ENCODE measurements at places on chromosomes 11 and 22.

GRCh38 chr22:46580940-46581537, 39.1 kb upstream of the GRAMD4 start:
- no peak for DNase-seq

DNA sequence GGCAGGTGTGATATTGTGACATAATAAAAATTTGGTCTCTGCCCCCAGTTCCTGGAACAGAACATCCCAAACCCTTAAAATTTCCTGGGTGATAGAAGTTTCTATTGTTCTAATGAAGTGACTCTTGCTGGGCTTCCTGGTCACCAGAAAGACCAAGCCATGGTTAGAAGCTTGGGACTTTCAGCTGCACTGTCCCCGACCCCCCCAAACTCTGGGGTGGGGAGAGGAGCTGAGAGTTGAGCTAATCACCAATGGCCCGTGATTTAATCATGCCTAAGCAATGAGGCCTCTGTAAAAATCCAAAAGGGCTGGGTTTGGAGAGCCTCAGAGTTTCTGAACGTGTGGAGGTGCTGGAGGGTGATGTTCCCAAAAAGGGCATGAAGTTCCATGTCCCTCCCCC, 54.8 kb upstream of the FTH1 start:
- no peak for DNase-seq

GRCh38 chr11:2129308-2129698, 9.9 kb downstream of the IGF2 start:
- DNase-seq = no peak

GRCh38 chr11:57885298-57886050, 123.9 kb downstream of the CTNND1 start:
- no peak for DNase-seq

GRCh38 chr11:94885133-94885532, 88.2 kb downstream of the CWC15 start:
- DNase-seq = no peak

- no peak for DNase-seq
These were observed 167.1 kb downstream of the ETS1 start for GRCh38 chr11:128420265-128420664.

GRCh38 chr11:63996512-63996911, 10.3 kb downstream of the OTUB1 start:
- no peak for DNase-seq

GRCh38 chr11:59380263-59381059, 21.8 kb downstream of the OR5AN1 start:
- DNase-seq = no peak

DNA sequence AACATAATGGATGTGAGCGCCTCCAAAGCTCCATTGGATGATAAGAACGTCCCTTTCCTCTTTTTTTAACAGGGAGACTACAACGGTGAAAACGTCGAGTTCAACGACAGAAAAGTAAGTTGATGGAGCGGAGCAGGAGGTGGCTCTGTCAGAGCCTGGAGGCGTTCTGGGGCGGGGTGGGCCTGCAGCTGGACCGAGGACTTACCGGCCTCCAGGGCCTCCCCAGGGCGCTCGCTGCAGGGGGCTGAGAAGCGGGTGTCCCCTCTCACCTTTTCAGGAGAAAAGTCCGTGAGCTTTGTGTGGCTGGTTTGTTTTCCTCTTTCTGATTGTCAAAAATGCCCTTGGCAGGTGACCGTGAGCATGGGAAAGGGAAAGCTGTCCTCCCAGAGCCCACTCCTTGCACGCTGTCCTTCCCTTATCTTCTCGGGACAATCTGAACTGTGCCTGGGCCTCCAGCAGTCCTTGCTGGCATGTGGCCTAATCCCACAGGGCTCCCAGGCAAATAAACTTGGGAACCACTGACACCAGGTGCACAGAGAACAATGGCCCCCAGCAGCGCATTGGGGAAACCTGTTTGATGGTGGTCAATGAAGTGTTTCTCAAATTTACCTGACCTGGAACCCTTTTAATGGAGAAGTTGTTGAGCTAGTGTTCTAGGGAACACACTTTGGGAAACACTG, 38.4 kb downstream of the ANO1 start:
- DNase-seq = no peak

DNA sequence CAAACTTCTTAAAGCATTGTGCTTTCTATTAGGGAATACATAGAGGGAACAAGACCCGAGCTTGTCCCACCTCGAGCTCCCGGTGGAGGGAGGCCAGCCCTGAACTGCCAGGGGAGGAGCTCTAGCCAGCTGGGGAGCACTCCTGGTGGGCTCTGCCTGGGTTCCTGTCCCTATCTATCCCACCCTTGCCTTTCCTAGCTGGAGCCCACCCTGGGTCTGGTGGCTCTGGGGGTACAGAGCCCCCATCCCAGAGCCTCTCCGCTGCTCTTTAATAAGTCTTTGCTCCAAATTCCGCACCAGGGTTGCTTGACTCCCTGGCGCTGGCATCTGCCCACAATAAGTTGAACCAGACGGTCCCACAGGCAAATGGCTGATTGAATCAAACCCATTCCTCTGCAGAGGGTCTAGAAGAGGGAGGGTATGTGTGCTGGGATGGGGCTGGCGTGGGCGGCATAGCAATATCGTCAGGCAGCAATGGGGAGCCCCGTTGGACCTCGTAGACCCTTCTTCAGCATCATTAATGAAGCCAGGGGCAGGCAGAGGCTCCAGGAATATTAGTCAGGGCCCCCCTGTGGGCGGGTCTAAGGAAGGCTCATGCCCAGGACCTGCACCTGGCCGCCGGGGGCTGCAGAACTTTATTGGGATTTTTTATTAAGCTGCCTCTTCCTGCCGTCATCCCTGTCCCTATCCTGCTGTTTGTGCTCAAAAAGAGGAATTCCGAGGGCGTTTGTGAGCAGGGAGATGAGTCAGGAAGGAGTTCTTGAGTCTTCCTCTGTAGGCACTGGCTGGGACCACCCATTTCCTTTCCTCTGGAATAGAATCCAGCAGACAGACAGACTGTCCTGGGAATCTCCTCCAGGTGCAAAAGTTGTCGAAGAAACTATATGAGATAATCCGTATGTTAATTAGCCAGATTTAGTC, 38.5 kb upstream of the RIC3 start:
- DNase-seq = no peak

DNA sequence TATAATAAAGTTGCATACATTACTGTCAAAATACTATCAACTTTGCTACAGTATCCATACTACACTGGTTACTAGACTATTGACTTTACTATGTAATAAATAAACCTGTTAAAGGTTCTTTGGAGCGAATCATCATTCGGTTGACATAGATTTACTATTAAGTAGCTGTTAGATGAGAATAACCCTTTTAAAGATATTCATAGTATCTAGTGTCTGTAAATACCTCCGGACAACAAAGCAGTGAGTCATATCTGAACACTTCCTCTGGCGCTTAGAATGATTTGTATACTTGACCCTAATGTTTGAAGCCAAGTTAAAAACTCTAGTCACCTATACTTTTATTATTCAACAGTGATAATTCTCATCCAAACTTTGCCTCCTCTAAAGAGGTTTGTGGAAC, 84.7 kb downstream of the MSANTD4 start:
- DNase-seq = no peak

- DNase-seq = no peak
These were observed 27.2 kb downstream of the ANO1 start for GRCh38 chr11:70105369-70105754.

- no peak for DNase-seq
These were observed 48.3 kb upstream of the SEPTIN5 start for GRCh38 chr22:19665784-19666672.

GRCh38 chr11:134691985-134692384, 279.9 kb upstream of the B3GAT1 start:
- no peak for DNase-seq
